ENCODE measurements at places on chromosomes 3 and 15.
A peak's percentile ranks its signal among the peaks of the same experiment; 100 is the strongest.

DNA sequence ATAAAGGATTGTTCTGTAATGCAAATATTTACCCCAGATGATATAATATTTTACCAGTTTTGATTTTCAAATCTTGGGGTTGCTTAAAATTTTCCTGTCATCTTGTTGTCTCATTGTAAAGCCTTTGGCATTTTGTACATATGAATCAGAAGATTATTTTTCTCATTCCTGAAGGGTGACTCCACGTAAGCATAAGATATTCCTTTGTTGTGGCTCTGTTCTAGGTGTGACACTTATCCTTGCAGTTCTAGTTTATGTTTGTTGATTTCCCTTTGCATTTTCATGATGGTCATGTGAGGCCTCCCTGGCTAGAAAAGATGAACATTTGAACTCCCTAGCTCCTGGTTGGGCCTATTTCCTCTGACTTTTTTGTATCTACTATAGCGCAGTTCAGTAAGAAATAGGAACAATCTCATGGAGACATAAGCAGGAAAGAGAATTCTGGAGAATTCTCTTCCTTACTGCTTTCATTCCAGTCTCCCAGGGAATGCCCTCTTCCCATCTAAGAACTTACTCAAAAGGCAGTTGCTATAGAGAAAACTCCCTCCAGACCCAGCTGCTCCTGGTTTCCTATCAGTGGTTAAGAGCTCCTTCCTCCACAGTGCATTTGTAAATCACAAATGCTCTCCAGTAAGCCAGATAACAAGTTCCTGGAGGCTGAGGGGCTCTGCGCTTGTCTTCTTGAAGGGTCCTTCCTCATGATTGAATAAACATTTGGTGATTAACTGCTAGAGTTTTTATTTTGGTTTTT, 124.7 kb downstream of the WNT5A start:
- no peak for DNase-seq

- no peak for DNase-seq
These were observed 520.7 kb downstream of the ROBO1 start for GRCh38 chr3:79246875-79247724.

GRCh38 chr15:62847900-62848489, 194.6 kb upstream of the TPM1 start:
- no peak for DNase-seq

- DNase-seq = no peak
These were observed 770.4 kb upstream of the ARPP21 start for GRCh38 chr3:34868935-34869334.

DNA sequence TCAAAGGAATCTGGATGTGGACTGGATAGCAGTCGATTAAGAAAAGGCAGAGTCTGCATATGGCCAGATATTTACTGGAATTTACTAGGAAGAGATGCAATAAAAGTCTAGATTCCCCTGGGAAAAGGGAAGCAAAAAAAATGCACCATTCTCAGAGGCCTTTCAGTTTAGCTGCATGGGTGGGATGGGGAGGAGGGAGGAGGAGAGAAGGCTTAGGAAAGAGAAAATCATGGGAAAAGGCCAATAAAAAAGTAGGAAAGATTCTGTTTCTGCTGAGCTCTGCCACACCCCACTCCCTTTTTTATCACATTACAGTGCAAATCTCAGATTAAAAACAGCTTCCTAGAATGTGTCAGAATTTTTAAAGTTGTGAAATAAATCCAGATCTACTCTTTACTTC, 103.6 kb downstream of the ADAMTS9 start:
- DNase-seq = no peak

- DNase-seq = no peak
These were observed 59.6 kb downstream of the BDH1 start for GRCh38 chr3:197495999-197496745.

- DNase-seq = no peak
These were observed 145.1 kb downstream of the CDIN1 start for GRCh38 chr15:36724493-36724892.

- no peak for DNase-seq
These were observed 264 bp upstream of the CMTM6 start for GRCh38 chr3:32502946-32503286.

- no peak for DNase-seq
These were observed 28.4 kb upstream of the ARL8B start for GRCh38 chr3:5093731-5094130.

GRCh38 chr3:114110439-114110838, 53.9 kb downstream of the QTRT2 start:
- no peak for DNase-seq

- no peak for DNase-seq
These were observed 8.7 kb downstream of the FOXL2 start for GRCh38 chr3:138938056-138938876.

- DNase-seq = no peak
These were observed 237.1 kb upstream of the CFAP20DC start for GRCh38 chr3:59286791-59287531.

DNA sequence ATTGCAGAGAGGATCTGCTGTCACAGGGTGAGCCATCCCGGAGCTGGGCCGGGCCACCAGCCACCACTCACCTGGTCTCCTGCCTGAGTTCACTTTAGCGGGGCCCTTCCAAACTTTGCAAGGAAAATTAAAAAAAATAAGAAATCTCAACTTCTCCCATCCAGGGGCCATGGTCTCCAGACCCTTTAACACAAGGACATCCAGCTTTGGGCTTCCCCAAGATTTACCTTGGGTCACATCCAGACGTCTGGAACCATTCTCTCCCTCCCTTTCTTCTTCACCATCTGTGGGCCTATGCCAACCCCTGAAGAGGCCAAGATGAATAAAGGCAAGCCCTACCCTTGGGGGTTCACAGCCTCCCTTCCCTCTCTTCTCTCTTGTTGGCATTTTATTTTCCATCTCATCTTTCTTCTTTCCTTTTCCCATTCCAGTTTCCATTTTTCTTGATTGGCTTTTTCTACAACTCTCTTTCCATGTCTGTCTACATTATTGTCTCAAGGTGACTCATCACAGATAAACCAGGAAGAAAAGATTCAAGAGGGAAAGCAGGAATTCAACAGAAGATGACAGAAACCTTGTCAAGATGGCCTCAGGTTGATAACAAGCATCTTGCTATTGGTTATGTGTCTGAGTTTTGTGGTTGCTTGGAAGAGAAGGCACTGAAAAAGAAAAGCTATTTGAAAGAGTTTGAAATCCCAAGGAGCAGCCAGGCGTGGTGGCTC, 49.5 kb downstream of the ITGA11 start:
- DNase-seq = no peak

- DNase-seq = no peak
These were observed 13.4 kb downstream of the HTR3C start for GRCh38 chr3:184066211-184066610.

DNA sequence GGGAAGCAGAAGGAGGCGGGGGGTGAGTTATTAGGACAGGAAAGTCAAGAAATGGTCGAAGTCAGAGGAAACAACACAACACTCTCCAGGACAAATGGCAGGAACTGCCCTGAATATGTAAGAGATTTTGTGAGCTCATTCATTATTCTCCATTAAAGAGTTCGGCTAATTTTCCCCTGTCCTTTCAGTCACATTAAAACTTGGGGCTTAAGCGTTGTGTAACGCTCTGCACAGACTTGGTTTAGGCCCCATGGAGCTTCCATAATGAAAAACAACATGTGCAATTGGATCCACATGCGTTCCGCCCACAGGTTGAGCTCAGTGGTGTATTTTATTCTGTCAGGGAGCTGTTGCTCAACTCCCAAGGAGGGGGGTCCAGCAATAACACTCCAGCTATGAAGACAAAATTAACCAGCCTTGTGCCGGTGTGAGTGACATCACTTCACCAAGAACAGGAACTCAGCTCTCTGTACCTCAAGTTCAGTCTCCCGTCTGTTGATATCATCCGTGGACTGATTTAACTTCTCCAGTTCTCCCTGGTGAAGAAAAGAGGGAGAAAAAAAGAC, 2.3 kb downstream of the SH3BP5 start:
- DNase-seq = peak; percentile 79

GRCh38 chr3:102106416-102107097, 257.2 kb downstream of the NFKBIZ start:
- no peak for DNase-seq

DNA sequence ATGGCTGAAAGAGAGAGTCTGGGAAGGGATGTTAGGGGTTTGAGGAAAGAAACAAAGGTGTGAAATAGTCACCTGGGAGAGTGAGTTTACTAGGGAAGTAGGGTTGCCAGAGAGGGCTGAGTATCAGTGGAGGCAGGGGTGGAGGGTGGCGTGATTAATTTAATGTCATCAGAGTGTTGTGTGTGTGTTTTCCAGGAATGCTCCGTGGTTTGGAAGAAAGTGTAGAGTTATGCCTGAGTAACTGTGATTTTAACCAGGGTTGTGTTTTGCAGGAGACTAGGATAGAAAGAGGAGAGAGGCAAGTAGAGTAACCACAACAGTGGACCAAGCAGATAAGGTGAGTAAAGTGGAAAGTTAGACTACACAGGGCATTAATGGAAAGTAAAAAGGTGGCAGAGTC, 27.2 kb downstream of the PLD1 start:
- no peak for DNase-seq

DNA sequence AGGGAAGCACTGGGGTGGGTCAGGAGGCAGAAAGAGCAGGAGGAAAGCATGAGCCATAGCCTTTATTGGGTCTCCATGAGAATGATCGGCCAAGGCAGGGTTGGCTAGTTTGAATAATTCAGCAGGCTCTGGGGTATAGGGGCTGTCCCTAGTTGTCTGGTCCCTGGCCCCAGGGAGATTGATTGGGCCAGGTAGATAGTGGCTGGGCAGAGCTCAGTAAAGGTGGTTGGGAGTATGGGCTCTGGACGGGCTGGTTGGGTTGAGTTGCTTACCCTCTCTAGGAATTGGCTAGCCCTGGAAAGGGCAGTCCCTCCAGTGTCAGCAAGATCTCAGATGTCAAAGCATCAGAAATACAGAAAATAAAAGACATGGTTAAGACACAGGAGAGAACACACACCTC, 148.1 kb downstream of the SHQ1 start:
- DNase-seq = no peak

Data from femur (tissue), 1 donor.